ENCODE measurements at places on chromosomes 5 and 9.

- DNase-seq, result no peak
Observed at GRCh38 chr5:61498121-61498520, 166.1 kb downstream of the ZSWIM6 start.

DNA sequence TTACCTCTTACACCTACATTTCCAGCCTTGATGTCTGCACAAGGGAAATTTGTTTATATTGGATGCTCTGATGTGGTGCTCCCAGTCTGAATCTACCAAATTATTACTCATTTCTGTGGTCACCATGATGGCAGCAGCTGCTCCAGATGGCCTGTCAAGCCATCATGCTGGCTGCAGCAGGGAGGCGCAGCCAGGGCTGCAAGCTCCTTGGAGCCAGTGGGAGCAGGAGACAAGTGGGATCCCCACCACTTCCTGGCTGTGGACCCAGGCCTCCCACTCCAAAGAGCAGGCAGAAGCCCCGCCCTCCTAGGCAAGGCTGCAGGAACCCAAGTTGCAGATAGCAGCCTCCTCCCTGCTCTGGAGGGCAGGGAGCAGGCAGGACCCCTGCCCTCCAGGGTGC is 241.1 kb upstream of the ATP10B start:
- no peak for DNase-seq

- DNase-seq, result no peak
Observed at GRCh38 chr9:94806307-94806893, 79.9 kb downstream of the AOPEP start.

DNA sequence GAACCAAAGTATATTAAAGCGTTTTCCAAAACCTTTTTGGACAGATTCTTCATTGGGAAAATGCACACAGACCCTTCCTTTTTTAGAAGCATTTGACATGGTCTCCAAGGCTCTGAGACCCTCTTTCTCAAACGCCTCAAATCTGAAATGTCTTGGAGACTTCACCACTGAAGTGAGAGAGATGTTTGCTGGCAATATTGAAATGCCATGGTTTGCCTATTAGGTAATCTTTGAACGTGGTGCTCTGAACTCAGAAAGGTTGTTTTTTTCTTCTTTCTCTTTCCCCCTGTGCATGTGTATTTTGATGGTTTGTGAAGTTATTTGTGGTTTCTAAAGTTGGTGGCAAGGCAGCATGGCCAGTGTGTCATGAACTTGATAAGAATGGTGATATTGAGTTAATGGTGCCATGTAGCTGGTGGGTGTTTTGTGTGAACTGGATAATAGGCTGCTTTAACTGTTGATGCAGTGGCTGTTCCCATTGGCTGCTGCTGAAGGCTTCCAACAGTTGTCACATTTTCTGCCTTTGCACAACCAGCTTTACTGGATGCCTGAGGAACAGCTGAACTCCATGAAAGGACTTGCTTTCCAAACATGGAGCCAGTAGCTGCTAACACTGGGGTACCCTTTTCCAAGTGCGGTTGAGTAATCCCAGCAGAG is 1.7 kb downstream of the PALM2AKAP2 start:
- no peak for DNase-seq

DNA sequence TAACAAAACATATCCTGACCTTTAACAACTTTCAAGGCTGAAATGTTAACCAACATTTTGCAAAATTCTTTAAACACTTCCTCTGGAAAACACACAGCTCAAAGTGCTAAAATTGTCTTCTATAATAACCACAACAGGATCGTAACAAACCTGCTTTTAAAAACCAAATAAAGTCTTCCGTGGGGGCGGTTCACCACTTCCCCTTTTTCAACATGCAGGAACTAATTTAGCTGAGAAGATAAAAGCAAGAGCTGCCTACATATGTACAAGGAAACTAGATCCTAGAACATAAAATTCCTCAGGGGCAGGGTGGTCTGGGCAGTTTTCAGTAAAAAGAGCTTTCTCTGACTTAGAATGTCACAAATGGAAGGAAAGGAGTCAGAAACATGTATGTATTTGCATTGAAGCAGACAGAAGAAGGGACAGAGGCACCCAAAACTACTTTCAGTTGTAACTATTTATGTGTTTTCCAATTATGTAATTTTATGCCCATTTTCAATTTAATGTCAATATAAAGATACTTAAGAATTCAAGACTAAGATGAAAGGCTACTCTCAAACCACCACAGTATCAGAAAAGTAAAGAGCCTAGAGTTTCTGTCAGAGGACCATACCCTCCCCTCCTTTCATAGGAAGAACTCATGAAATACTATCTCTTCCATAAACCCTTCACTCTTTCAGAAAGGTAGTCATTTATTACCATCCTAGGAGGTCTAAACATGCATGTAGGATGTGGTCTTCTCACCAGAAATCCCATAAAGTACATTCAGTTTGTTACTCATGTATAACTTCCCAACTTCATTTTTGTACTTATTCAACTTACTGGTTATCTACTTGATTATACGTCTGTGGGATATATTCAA is 185.9 kb upstream of the RASA1 start:
- no peak for DNase-seq

GRCh38 chr5:124192716-124193115 is 553.7 kb downstream of the ZNF608 start:
- DNase-seq, result no peak

- DNase-seq, result no peak
Observed at GRCh38 chr5:146698651-146699050, 179.9 kb downstream of the PPP2R2B start.

DNA sequence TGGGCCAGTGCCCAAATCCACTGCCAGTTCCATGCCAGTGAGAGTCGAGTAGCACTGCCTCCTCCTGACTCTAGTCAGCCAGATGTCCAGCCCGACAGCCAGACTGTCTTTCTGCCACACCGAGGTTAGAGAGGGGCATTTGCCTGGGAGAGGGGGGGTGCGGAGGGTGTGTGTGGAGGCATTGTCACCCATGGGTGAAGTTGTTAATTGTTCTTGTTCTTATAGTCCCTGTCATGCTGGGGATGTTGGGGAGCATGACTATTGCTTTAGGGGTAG is 1.1 kb downstream of the RGP1 start:
- no peak for DNase-seq
